Activated CD4-positive, alpha-beta T cell treated with anti-CD3 and anti-CD28 coated beads, Interleukin-2, amount 10 ng/mL, durations not matched to agents 7 days and 5 days (primary cell): ENCODE measurements at places on chromosomes 2 and 18.
A peak's percentile ranks its signal among the peaks of the same experiment; 100 is the strongest.

- no peak for DNase-seq
These were observed 30.1 kb downstream of the SLC8A1 start for GRCh38 chr2:40421631-40422297.

GRCh38 chr2:98985905-98986666, 50.1 kb upstream of the CRACDL start:
- no peak for DNase-seq

DNA sequence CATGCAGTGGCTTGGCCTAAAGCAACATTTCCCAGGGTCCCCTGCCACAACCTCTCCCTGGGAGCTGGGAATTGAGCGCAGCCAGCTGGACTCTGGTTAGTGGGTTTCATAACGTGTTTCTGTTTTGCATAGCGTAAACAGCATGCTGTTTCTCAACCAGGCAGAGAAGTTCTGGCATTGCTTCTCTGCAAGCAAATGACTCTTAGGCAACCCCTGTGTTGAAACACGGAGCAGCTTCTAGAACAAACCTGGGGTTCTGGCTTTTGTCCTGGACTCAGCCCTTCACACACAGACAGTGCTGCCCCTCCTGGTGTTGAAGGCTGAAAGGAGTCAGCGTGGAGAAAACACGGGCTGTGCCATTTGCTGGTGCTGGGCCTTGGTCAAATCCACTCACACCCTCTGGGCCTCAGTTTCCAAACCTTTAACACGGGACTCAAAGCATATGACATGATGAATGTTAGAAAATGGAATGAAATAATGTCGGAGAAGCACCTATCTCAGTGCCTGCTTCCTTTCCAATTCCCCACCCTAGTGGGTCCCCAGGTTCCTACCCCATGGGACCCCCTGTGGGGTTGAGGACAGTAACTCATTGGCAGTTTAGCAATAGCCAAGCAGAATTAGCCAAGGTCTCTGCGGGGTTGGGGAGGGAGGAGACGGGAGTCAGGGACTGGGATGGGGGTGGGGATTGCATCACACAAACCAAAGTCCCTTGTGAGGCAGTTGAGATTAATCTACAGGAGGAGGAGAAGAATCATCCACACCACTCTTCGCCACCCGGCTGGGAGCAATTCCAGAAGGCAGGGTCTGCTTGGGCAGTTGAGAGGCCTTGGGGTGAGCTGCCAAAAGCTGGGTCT, 30.2 kb upstream of the IL1R2 start:
- DNase-seq: no peak

DNA sequence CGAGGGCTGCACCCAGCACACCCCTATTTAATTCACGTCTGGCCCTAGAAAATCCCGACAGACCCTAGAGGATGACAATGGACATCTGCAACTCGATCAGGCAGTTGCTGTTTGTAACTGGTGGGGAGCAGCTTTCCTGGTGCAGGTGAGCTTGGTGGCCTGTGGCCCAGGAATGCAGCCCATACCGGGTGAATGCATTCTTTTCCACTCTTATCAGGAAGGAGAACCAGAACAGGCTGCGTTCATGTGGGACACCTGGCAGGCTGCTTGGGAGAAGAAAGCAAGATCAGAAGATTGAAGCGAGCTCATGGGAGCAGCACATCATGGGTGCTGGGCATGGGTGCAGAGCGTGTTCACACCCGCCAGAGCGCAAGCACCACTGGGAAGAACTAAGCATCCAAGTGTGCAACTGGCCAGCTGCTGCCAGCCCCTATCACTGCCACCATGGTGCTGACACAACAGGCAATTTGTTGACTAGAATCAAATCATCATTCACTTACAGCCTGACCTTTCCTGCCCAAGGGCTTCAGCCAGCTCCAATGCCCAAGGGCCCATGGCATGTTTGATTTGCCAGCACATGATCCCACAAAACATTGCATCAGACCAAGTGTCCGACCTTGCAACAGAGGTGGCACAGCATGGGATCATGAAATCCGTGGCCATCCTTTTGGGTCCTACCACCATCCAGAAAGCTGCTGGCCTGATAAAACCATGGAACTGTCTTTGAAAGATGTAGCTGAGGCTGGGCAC, 241.7 kb upstream of the ID2 start:
- DNase-seq: no peak

GRCh38 chr18:7514796-7515440, 52.2 kb upstream of the PTPRM start:
- DNase-seq: no peak

GRCh38 chr2:84839851-84840250, 41.0 kb downstream of the TRABD2A start:
- no peak for DNase-seq

DNA sequence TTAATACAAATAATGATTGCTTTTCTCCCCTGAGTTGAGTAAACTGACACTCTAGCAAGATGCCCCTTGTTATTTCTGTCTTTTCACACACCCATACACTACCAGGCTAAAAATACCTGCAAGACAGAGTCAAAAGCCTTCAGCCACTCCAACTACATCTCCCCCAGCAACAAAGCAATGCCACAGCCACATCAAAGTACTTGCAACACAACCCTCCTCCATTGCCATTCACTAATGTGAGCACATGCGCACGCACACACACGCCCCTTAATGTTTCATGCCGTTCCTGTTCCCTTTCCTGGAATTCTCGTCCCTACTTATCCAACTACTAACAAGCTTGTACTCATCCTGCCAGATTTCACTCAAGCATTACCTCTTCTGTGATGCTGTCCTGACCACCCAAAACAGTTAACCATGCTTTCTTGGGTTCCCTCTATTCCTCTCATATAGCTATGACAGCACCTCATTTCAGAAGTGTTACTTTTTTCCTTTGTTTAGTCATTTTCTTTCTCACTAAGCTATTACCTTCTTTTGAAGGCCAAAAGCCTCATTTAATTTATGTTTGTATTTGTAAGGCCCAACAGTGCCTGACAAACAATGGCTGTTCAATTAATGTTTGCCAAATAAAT, 29.6 kb downstream of the SLC25A12 start:
- DNase-seq: peak; percentile 41
